Spinal cord (tissue), 10 donors: ENCODE measurements at places on chromosomes 6 and 20. TPM values are rescaled to one million over a fixed set of nuclear protein-coding genes. Genes with fewer than 3 reads are reported as not detected.

GRCh38 chr6:27234576-27234975, 12.9 kb upstream of the PRSS16 start:
- peaks cover 75% of the 10 kb centered on the region for H3K27me3 ChIP-seq
- H3K4me1 ChIP-seq: no peaks in the 10 kb centered on the region
- H3K4me3 ChIP-seq: no peak overlapping the region
- H3K27ac ChIP-seq: no peak overlapping the region
- no peak for DNase-seq

DNA sequence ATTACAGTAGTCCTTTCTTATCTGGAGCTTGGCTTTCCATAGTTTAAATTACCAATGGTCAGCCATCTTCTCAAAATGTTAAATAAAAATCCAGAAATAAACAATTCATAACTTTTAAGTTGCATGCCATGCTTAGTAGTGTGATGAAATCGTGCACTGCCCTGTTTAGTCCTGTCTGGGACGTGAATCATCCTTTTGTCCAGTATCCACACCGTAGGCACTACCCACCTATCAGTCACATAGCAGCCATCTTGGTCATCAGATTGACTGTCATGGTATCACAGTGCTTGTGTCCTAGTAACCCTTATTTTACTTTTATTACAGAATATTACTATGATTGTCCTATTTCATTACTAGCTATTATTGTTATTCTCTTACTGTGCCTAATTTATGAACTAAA, 924.1 kb downstream of the EYS start:
- H3K36me3 ChIP-seq: no peaks in the 10 kb centered on the region
- no peak overlapping the region for H3K27ac ChIP-seq
- no peaks in the 10 kb centered on the region for H3K27me3 ChIP-seq
- no peak overlapping the region for H3K4me3 ChIP-seq
- DNase-seq: no peak

DNA sequence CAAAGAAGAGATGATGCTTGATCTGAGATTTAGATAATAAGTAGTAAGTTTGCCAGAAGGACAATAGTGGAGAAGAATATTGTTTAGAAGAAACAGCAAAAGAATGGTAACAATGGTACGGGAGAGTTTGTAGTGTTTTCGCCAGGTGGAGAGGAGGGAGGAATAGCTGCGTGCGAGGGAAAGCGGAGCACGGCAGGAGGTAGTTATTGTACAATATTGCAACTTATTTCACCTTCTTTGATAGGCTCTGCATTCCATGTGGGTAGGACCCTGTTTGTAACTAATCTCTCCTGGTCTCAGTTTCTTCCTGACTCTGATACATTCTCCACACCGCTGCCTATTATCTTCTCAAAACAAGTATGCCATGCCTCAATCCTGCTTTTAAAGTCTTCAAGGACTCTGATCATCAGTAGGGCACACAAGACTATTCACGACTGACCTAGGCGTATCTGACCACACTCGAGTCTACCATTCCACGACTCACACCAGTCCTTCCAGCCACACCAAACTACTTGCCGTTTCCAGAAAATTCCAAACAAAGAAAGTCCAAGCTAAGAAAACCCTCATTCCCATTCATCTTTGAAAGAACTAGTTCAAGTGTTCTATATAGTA, 1.1 kb downstream of the PPIL4 start:
- peak overlapping the region; percentile 97 for H3K27ac ChIP-seq
- peaks cover 10% of the 10 kb centered on the region for H3K36me3 ChIP-seq
- H3K4me1 ChIP-seq: peaks cover 9% of the 10 kb centered on the region
- H3K4me3 ChIP-seq: peak overlapping the region; percentile 87
- DNase-seq: no peak

- no peaks in the 10 kb centered on the region for H3K27me3 ChIP-seq
- no peak overlapping the region for H3K27ac ChIP-seq
- DNase-seq: no peak
- H3K36me3 ChIP-seq: peaks cover 14% of the 10 kb centered on the region
Measured at GRCh38 chr20:38897267-38897666, 28.9 kb upstream of the FAM83D start.

DNA sequence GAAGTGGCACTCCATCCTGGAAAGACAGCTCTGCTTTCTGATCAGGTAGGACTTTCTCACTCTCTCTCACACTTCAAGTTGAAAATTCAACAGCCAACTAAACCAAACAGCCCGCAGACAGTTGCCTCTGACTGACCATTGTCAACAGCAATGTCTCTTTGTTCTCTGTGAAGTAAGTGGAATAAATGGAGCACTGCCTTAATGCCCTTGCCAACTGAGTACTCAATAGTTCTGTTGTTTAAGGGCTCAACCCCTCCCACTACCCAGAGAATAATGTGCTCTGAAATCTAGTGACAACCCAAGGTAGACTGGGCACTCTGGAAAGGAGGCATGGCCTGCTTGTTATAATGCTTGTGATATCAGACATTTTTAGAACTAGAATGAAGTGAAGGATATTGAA, 16.8 kb upstream of the BCLAF1 start:
- peak overlapping the region; percentile 29 for H3K27ac ChIP-seq
- H3K4me3 ChIP-seq: no peak overlapping the region
- H3K27me3 ChIP-seq: no peaks in the 10 kb centered on the region
- peaks cover 11% of the 10 kb centered on the region for H3K4me1 ChIP-seq

GRCh38 chr6:63643862-63644261, 8.3 kb downstream of the PHF3 start:
- no peak overlapping the region for H3K27ac ChIP-seq
- peaks cover 4% of the 10 kb centered on the region for H3K4me1 ChIP-seq
- H3K27me3 ChIP-seq: no peaks in the 10 kb centered on the region
- peaks cover 4% of the 10 kb centered on the region for H3K36me3 ChIP-seq
- DNase-seq: no peak

- no peak for DNase-seq
- H3K36me3 ChIP-seq: no peaks in the 10 kb centered on the region
- no peaks in the 10 kb centered on the region for H3K4me1 ChIP-seq
- no peaks in the 10 kb centered on the region for H3K27me3 ChIP-seq
- no peak overlapping the region for H3K4me3 ChIP-seq
Measured at GRCh38 chr6:19415605-19416326, 421.4 kb upstream of the ID4 start.

PLTP gene
- total RNA-seq: 73.7 TPM

SPATA25 gene
- 3.0 TPM for total RNA-seq
